ENCODE measurements at places on chromosomes 5 and 9.

DNA sequence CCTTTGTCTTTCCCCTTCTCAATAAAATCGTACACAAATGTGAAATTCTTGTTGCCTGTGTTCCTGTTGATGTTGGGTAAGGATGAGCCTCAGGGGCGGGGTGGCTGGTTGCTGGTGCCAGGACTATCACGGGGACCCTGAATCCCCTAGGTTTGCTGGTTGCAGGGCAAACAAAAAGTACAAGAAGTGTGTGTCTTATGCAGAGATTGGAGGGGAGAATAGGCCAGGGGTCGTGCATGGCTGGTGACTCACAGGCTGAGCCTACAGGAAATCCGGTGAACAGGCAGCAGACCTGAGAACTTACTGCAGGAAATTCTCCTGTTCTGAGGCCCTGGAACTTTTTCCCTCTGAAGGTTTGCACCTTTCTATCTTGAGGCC, 5.5 kb downstream of the ANXA2R start:
- no peak for DNase-seq

DNA sequence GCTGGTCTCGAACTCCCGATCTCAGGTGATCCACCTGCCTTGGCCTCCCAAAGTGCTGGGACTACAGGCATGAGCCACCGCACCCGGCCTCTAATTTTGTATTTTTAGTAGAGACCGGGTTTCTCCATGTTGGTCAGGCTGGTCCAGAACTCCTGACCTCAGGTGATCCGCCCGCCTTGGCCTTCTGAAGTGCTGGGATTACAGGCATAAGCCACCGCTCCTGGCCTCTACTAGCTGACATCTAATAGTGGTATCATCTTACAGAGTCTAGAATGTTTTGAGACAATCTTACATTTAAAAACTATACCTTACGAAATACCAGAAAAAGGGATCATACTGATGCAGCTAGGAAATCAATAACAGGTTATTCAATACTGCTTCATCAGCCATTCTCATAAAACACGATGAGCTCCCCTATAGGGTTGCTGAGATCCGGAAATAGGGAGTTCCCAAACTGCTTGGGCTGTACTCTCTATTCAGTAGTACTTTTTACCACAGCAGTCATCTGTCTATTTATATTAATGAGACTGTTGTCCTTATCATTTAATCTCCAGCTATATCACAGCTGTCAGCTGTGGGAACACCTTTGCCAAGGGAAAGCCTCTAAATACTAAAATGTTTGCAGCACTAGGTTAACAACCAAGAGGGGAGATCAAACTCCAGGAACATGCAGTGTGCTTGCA, 8.1 kb upstream of the UBE2D2 start:
- DNase-seq: no peak

DNA sequence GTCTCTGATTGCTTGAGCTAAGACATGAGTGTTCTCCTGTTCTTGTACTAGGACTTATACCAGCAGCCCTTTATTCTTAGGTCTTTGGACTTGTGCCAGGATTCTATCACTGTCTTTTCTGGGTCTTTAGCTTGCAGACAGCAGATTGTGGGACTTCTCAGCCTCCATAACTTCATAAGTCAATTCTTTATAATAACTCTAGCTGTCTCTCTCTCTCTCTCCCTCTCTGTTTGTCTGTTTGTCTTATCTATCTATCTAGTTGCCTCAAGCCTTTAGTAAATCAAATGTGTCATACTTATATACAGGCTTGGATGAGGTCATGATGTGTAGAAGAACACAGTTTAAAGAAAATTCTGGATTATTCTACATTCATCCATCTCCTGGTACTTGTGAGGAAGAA, 11.5 kb upstream of the ANKRD55 start:
- no peak for DNase-seq

GRCh38 chr9:132365986-132366385, 11.2 kb upstream of the SETX start:
- DNase-seq: no peak

- DNase-seq: no peak
Observed at GRCh38 chr5:17228821-17229291, 11.4 kb downstream of the BASP1 start.

DNA sequence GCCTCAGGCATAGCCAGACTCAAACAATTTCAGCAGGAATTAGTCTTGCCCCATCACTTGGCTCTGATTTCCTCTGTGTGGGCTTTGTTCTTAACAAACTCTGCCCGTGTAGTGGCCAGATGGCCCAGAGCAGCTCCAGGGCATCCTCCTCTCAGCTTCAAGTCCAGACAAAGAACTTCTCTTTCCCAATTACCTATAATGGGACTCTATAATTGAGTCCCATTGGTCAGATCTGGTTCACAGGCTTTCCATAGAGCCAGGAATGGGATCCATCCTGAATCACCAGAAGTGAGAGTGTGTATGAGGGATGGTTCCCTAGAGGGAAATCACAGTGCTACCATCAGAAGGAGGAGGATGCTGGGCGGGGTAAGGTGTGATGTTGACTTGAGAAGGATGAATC, 515.8 kb downstream of the KIF4B start:
- no peak for DNase-seq

GRCh38 chr5:148831590-148832565, 5.5 kb downstream of the ADRB2 start:
- no peak for DNase-seq

DNA sequence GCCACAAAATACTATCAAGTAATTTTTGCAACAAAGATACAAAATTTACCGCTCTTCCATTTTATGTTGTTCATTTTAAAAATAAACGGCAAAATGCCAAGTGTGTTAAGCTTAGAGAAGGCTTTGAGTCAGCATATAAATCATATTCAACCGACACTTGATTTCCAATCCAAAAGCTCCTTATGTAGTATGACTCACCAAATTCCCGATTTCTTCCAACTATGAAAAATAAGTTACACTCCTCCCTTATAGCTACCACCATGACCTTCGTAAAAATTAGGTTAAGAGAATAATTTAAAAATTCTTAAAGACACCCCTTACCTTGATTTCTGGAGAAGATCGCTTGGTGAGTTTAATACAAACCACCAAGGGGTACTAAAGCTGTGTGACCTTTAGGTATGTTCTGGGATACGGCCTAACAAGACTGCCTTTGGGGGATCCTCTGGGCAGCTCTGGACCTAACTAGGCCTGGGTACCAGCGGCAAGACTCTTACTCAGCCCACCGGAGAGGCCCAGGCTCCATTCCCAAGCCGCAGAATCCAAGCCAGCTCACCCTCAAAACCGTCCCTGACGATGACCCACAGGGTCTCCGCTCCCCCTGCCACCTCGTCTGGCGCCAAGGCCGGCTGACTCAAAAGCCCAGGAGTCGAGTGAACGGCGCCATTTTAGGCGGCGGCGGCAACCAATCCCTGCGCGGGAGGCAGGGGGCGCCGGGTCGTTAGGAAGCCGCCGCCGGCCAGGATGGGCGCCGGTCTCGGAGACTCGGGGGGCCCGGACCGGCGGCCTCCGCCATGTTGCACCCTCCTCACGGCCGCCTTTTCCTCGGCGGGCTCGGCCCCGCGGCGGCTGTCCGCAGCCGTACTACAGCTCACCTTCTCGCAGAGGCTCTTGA, 739 bp downstream of the PPP2CA start:
- peak; percentile 35 for DNase-seq

- DNase-seq: no peak
Observed at GRCh38 chr9:99628849-99629620, 192.7 kb upstream of the NR4A3 start.

DNA sequence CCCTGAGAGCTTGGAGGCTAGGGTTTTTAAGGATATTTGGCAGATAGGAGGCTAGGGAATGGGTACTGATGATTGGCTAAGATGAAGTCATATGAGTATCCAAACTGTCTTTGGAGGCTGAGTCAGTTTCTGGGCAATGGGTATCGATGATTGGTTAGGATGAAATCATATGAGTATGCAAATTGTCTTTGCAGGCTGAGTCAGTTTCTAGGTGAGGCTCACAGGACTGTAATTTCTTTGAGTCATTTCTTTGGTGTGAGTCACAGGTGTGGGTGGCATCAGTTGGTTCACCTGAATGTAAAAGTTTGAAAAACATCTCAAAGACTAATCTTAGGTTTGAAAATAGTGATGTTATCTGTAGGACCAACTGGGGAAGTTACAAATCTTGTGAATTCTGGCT, 1068.0 kb downstream of the NR2F1-AS1 start:
- DNase-seq: no peak

DNA sequence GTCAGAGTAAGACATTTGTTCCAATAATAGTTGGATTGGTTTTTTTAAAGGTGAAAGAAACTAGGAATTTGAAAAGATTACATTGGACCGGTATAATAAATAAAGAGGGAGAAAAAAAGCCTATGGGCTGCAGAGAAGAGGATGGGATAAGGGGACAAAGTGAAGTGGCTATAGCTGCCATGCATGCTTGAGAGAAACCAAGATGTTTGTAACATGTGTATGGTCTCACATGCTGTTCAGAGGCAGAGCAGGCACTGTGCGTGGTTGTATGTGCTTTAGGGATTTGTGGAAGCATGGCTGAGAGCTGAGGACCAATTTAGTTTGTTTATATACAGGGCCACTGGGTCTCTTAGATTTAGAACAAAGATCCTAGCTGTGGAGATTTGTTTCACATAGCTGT, 32.7 kb downstream of the LNPEP start:
- DNase-seq: no peak

DNA sequence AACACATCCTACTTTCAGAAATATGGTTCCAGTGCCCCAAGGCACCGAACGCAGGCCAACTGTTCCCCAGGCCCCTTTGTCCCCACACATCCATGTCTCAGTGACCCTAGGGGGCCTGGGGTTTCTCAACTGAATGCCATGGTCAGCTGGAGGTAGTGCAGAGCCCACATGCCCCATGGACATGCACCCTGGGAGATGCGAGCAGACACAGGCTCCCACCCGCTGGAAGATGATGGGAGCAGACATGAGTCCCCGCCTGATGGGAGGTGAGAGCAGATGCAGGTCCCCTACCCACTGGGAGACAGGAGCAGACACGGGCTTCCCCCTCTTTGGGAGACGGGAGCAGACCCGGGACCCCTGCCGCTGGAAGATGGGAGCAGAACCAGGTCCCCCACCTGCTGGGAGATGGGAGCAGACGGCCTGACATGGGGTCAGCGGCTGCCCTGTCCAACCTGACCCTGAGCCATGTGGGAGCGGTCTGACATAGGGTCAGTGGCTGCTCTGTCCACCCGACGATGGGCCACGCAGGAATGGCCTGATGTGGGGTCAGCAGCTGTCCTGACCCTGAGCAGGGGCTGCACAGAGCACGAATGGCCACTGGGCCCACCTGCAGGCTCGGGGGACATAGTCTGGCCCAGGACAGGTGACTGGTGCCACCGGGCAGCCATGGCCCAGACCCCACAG, 18.4 kb downstream of the ZDHHC11B start:
- no peak for DNase-seq

DNA sequence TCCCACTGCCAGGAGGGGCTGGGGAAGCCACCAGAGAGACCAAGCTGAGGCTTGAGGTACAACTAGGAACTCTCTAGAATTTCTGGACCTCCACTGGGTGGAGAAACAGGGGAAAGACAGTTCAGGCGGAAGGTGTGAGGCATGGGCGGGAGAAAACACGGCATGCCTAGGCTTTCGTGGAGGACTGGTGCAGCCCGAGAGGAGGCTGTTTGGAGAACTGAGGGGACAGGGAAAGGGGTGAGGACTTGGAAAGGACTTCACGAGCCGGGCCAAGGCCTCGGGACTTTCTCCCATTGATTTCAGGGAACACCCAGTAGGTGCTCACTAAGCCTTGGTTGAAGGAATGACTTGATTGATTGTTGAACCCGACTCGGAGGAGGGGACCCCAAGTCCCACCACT, 9.5 kb upstream of the ADGRD2 start:
- no peak for DNase-seq

GRCh38 chr5:62271870-62272269, 34.1 kb upstream of the KIF2A start:
- no peak for DNase-seq

DNA sequence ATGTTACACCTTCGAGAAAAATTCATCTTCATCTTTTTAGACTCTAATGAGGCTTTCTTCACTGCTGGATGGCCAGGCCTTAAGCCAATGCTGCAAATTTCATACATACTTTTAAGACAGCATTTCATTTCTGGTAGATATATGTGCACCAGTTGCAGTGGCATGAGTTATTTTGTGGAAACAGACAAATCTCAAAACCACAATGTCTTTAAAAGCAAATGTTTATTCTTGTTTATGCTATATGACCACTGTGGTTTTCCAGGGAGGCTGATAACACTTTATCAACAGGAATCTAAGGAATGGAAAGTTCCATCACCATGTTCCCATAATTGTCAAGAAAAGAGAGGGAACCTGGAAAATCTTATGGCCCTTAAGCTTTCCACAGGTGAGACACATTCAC, 27.7 kb downstream of the CDH9 start:
- no peak for DNase-seq

DNA sequence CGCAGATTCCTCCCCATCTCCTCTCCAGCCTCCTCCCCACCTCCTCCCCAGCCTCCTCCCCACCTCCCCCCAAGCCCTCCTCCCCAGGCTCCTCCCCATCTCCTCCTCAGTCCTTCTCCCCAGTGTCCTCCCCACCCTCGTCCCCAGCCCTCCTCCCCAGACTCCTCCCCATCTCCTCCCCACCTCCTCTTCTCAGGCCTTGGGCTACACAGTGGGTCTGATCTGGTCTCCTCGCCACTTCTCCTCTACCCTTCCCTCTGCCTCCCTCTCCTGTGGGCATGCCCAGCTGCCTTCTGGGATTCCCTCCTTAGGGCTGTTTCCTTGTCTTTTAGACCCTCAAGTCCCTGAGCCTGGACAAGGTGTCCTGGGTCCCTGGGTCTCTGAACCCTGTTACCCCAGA, 28.3 kb downstream of the CXXC5 start:
- DNase-seq: no peak

DNA sequence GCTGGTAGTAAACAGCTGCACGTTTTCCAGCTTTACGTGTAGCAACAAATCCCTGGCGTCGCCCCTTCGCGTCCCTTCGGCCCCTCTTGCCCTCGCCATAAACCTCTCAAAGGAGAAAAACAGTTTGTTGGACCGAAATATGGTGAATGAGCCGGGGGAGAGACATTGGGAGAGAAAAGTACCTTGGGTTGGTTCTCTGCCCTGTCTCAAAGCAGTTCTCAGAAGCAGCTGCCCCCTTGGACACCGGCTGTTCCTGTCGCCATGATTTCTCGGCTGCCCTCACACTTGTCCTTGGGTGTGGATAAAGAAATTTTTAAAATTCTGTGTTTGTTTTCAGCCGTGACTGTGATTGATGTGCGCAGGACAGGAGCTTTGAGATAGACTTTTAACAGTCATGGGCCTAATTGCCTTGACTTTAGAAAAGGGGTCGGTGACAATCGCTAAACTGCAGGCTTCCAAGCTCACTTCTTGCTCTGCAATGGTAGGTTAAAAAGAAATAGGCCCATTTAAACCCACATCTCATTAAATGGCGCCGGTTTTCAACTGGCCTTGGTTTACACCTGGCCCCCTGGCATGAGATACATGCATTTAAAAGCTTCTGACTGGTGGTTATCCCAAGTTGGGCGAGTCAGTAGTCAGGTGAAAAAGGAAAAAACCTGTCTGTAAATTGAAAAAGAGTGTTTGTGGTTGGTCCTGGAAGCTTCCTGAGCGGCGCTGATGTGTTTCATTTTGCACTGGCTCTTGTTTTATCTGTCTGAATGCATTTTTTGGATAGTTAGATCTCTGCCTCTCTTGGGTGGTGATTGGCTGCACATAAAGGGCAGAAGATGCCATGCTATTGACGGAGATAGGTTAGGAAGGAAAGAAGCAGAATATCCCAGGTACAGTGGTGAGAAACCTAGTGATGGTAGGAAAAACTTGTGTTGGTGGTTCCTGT, 983 bp downstream of the RCL1 start:
- no peak for DNase-seq

Data from activated naive CD8-positive, alpha-beta T cell treated with anti-CD3 and anti-CD28 coated beads, Interleukin-2, amount 50 U/mL, for 16 hours (primary cell).